ENCODE measurements at places on chromosomes 16 and 17.

GRCh38 chr16:78275420-78275819, 176.0 kb downstream of the WWOX start:
- DNase-seq: no peak

DNA sequence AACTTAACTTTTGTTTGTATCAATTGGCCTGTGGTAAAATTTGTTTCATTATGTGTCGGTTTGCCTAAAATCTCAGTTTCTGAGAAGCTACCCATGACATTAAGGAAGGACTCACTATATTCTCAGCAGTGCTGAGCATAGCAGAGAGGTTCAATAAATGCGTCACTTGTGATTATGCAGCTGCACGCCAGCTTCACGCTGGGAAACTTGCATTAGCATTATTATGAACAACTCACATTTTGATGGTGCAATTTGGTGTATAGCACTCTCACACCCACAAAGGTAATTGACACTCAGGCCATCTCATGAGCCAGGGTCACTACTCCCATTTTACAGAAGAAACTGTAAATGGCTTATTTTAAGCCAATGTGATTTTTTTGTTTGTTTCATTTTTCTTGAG, 80.6 kb upstream of the SALL1 start:
- no peak for DNase-seq

DNA sequence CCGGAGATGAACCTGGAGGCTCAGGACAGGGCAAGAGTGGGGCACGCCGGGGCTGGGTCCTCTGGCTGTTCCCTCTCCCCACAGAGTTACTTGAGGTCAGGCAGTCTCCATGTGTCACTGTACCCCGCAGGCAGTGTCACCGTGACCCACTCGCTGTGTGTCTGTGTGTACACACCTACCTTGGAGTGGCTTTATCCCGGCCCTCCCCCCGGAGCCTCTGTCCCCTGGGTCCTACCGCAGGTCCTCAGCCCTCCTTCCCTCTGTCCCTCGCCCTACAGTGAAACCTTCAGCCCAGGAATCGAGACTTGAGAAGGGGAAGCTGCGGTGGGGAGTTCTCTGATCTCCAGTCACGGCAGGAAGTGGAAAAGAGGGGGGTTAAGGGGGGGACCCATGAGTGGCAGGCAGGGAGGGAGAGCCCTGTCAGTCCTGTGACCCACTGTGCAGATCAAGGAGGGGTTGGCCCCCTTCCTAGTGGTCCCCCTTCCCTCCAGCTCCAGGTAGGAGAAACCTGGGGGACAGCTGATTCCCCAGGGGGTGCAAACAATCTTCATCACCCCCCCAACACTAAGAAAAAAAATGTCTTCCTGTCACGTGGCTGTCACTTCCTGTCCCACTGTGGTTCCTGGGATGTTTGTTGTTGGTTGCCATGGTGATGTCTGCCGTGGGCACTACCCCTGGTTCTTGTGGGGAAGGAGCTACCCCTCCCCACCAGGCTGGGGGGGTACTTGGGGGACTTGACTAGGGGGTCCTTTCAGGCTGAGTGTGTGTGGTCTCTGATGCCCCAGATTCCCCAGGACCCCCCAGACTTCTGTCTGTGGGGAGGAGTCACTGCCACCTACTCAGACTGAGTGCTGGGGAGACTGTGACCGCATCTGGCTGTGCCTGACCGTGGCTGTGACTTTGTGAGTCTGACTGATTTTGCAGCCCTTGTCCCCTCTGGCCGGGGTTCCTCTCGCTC, 13.7 kb downstream of the RARA start:
- DNase-seq: peak; percentile 87

- no peak for DNase-seq
Observed at GRCh38 chr17:34776456-34777443, 184.5 kb downstream of the CCT6B start.

- DNase-seq: no peak
Observed at GRCh38 chr16:87176735-87177134, 140.5 kb downstream of the C16orf95 start.

GRCh38 chr16:50216231-50216630, 50.1 kb upstream of the ADCY7 start:
- no peak for DNase-seq

GRCh38 chr16:1747934-1748333, 23.4 kb downstream of the NME3 start:
- no peak for DNase-seq

- no peak for DNase-seq
Observed at GRCh38 chr17:49555495-49556222, 20.0 kb upstream of the NXPH3 start.

- DNase-seq: no peak
Observed at GRCh38 chr17:55458978-55459377, 37.3 kb upstream of the MMD start.

- peak; percentile 64 for DNase-seq
Observed at GRCh38 chr17:82226809-82227628, 1.8 kb upstream of the SLC16A3 start.

GRCh38 chr17:15406081-15406480, 61.3 kb downstream of the CDRT4 start:
- no peak for DNase-seq

DNA sequence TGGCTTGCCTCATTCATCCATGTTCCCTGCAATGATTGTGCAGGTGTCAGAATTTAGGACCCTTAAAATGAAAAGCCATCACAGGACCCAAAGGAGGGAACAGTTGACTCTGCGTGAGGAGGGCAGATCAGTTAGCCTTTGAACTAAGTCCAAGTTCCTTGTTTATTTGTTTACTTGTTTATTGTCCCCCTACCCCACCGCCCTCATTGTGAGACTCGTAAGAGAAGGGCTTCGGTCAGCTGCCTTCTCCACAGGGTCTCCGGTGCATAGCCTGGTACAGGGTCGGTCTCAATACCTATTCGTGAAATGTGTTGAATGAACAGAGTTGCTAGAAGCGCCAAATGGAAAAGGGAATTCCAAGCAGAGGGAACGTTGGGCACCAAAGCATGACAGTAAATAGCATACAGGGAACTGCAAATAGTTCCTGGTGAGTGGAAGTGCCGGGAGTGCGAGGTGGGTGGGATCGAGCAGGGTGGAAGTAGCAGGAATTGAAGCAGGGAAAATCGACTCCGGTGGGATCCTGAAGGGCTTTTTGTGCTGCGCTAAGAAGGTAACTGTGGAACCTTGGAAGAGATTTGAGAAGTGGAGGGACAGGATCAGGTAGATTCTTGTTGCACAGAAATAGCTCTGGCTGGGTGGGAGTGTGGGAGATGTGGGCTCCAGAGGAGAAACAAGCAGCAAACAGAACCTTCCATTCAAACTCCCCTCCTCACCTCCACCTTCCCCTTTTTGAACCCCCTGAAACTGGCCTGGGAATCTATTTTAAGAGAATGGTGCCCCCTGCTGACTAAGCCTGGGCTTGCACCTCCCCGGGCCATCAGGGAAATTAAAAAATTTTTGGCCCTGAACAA, 12.7 kb downstream of the SLC35B1 start:
- DNase-seq: peak; percentile 74

DNA sequence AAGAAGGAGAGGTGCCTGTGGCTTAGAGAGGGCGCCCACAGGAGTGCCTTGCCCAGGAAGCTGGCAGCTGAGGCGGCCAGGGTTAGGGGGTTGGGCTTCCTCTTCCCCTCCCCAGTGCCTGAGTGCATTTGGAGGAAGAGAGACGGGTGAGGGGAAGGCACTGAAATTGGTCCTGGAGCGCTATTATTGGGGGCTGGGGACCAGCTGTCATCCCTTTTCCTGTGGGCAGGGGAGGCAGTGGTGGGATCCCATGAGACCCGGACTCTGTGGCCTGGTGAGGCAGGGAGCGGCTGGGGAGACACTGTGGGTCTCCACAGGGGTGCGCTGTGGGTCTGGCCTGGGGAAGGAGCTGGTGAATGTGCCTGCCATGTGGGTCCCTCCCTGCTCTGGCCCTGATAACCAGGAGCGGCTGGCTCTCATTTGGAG, 259.7 kb downstream of the SEC14L1 start:
- no peak for DNase-seq

- DNase-seq: no peak
Observed at GRCh38 chr16:56594292-56594619, 4.9 kb downstream of the MT3 start.

DNA sequence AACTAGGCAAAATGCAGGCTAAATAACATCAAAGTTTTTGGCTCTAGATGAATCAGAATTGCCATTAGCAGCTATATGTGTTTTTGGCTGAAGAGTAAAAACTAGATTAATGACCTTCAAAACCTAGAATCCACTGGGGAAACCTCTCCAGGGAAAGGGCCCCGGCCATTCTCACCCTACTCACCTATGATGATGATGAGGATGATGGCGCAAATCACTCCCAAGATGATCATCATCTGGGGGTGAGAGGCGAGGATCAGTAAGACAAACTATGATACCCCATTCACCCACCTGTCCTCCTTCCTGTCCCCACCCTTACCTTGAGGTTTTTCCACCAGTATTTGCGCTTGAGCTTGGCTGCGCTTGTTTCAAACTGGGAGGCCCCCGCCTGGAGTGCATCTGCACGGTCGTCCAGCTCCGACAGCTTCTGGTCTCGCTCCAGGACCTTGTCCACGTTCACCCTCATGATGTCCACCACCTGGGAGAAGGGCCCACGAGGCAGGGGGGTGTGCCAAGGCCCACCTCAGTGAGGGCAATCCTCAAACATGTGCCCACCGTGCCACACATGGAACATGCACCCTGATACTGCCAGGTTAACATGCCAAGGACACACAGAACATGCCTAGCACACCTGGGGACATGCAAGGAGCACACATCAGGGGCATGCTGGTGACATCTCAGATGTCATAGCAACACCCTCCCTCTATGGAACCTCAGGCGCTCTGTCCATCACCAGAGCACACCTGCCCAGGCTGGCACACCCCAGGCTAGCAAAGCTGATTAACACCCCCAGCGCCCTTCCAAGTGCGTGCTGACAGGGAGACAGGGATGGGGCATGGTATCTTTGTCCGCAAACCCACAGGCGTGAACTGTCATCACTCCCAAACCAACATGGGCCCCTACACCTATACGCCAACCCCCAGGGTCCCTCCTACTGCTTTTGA, 1.2 kb downstream of the VAMP2 start:
- DNase-seq: peak; percentile 80

DNA sequence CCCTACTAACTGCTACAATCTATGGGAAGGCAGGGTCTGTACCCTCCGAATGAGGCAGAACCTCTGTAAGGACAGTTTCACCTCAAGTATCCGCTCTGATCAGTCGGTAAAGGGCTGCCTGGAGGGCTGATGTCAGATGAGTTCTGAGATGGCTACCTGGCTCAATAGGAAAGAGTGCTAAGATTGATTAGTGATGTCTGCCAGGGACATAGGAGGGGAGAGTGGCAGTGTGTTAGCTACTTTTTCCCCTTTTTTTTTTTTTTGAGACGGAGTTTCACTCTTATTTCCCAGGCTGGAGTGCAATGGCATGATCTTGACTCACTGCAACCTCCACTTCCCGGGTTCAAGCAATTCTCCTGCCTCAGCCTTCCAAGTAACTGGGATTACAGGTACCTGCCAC, 39.1 kb upstream of the CDC42EP4 start:
- DNase-seq: no peak

- no peak for DNase-seq
Observed at GRCh38 chr17:83089328-83090132, 10.1 kb downstream of the METRNL start.

DNA sequence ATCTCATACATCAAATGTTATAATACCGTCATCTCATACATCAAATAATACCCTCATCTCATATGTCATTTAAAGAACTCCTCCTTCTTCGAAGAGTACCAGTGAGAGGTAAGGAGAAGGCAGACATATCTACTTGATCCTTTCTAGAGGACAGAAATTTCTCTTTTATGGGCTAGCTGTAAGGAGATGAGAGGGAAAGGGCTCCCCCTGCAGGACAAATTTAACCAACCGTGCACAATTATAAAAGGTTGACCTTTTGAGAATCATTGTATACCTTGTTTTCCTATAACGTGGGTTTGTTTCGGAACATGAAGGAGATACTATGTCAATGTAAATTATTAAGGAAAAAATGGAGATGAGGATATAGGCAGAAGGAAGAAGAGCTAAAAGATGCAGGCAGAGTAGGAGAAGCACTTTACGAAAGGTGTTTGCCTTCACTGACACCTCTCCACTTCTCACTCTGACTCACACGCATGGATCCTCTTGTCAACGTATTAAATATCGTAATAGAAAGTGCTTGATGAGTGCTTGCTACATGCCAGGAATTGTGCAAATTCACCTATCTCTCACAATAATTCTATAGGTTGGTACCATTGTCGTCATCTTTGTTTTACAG, 465.9 kb upstream of the ERCC4 start:
- no peak for DNase-seq

GRCh38 chr16:57852189-57852588, 49.9 kb upstream of the KIFC3 start:
- no peak for DNase-seq

GRCh38 chr17:50630524-50631194, 4.0 kb upstream of the ABCC3 start:
- no peak for DNase-seq

- no peak for DNase-seq
Observed at GRCh38 chr17:70493277-70493874, 324.0 kb downstream of the KCNJ2 start.

GRCh38 chr17:69762359-69762758, 312.7 kb upstream of the KCNJ16 start:
- no peak for DNase-seq

- no peak for DNase-seq
Observed at GRCh38 chr17:7348478-7349242, 3.3 kb upstream of the KCTD11 start.

GRCh38 chr16:66538910-66539309, 11.0 kb downstream of the TK2 start:
- DNase-seq: no peak

- DNase-seq: no peak
Observed at GRCh38 chr16:30964574-30965226, 7.1 kb downstream of the SETD1A start.

GRCh38 chr16:2531696-2532493, 687 bp upstream of the CEMP1 start:
- peak; percentile 100 for DNase-seq

All from sigmoid colon (tissue), 7 donors.